ENCODE measurements at places on chromosomes 3 and 15.

- no peak for DNase-seq
These were observed 244.4 kb downstream of the ZBTB20 start for GRCh38 chr3:114902691-114903101.

DNA sequence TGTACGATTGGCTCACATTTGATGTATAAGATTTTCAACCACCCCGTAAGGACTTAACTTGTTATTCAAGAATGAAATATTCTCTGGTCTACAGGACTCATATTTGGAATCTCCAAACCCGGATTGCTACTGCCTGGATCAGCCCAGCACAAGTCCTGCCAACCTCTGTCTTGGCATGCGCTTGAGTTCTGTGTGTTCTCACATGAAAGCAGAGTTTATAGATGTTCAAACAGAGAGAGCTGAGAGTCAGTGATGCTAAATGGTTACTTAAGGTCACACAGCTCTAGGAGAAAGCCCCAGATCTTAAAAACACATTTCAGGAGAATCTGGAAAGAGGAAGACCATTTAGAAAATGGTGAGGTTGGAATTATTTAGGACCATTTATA, 268.0 kb upstream of the TBL1XR1 start:
- DNase-seq = no peak

- DNase-seq = no peak
These were observed 604.3 kb upstream of the CFAP20DC start for GRCh38 chr3:59654123-59654479.

DNA sequence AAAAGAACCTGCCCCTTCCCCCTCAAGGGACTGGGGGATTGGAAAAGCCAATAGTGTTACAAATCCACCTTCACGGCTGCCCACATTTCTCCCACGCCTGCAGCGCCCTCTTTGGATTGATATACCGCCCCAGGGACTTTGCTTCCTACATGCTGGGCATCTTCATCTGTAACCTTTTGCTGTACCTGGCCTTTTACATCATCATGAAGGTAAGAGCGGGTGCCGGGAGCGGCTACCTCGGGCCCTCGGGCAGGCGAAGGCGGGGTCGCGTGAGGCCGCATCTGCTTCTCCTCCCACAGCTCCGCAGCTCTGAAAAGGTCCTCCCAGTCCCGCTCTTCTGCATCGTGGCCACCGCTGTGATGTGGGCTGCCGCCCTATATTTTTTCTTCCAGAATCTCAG, 73.1 kb downstream of the USF3 start:
- DNase-seq = no peak

DNA sequence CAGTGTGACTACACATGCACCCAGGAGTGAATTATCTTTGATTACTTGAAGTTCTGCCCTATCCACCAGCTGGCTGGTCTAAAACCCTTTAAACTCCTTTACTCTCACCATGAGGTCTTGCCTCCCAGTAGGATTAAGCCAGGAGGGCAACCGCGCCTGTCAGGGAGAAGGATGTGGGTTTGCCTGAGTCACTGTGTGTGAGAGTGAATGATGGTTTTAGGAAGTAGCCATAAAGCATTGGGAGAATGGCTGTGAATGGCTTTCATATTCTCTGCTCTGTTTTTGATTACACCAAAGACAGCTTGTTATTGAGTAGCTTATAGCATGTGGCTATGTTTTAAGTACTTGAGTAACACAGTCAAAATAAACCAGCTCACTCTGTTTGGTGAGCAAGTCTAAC, 637.7 kb upstream of the TBL1XR1 start:
- no peak for DNase-seq

DNA sequence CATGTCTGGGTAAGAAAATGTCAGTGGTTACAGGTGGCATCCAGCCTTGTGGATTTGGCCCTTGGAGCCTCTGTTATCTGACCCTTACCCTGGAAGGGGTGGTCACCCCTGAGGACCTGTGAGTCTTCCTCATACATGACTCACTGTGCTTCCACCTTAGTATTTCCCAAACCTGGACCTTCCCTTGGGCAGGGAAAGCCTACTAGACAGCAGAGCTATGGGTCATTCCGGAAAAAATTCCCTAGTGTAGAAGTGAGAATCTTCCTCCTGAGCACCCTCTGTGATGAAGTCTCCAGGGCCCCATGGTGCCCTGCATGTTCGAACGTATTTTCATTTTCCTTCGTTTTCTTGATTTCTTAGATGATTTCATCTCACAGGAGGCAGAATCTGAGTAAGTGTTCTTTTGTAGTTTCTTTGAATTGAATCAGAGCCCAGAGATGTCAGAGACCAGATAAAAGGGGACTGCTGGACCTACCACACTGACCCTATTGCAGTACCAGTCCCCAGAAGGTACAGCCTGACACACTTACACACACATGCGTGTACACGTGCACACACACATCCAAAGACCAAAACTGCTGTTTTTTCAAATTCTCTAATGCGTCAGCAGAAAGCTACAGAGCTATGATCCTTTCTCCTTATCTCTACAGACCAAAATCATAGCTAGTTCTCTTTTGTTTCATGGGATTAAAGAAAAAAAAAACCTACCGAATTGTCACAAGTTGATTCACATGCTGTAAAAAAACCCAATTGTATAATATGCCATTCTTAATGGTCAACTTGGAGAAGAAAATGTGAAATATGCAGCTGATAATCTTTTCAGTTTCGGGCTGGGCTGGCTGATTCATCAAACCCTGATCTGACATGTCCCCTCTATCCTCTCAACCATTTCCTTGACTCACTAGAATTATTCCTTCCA, 50.5 kb upstream of the ARHGEF3 start:
- no peak for DNase-seq
